Fibroblast of skin of right quadriceps (primary cell): ENCODE measurements at places on chromosomes 2 and 18.

GRCh38 chr2:46801731-46802664 lies 113.6 kb downstream of the MCFD2 start:
- no peak for DNase-seq

GRCh38 chr18:45828917-45829811 lies 3.7 kb downstream of the SIGLEC15 start:
- DNase-seq = no peak

- peak; percentile 83 for DNase-seq
Measured at GRCh38 chr2:137969418-137969765, 5.1 kb downstream of the HNMT start.

DNA sequence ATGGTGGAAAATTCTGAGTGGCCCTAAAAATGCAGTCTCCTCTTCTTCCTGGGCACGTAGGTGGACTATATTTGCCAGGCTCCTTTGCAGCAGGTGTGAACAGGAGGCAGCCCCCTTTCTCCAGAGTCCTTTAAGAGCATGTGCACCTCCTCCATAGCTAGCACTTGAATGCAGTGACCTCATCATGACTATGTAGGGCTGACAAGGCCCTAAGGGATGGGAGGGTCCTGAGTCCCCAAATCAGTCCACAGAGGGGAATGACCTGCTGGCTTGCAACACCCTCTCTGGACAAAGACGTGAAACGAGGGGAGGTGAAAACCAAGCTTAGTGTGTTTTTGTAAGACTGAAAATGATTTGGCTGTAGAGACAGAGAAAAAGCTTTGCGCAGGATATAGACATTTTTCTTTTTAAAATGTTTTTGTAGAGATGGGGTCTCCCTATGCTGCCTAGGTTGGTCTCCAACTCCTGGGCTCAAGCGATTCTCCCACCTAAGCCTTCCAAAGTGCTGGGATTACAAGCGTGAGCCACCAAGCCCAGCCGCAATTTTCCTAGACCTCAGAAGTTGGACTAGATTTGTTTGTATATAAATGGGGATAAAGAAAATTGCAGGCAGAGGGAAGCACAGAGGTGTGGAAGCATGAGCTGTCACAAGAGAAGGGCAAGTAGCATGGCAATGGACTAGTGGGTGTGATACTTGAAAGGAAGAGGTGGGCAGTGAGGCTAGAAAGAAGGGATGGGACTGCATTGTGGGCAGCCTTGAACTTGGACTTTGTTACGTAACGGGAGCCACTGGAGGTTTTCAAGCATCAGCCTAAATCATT lies 28.8 kb downstream of the LONRF2 start:
- DNase-seq = no peak

- DNase-seq = no peak
Measured at GRCh38 chr2:214104967-214105366, 305.9 kb upstream of the VWC2L start.

DNA sequence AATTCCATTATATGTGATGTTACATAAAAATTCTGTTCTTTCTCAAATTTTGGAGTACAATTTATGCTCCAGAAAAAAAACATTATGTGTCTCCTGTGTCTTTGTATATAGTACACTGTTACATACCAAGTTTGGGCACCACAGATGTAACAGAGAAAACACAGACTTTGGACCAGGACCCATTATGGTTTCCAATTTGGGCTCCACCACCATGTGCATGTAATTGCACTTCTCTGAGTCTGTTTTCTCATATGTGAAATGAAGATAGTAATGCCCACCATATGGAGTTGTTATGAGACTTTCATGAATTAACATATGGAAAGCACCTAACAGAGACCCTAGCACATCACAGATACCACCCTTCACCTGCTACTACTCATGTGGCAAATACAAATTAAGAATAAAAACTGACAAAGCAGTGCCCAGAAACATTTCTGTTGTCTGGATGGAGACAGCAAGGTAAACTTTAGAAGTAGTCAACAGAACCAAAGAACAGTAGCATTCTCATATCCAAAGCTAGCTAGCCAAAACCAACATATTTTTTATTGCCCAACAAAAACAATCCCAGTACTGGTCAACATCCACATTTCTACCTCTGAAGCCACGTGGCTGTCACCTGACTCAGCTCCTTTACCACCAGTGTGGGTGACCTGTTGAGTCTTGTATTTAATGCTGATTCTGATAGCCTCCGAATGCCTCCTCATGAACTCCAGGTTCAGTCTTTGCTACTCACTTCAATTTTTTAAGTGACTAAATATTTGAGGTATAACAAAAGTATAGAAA lies 42.9 kb downstream of the ANTXR1 start:
- no peak for DNase-seq

DNA sequence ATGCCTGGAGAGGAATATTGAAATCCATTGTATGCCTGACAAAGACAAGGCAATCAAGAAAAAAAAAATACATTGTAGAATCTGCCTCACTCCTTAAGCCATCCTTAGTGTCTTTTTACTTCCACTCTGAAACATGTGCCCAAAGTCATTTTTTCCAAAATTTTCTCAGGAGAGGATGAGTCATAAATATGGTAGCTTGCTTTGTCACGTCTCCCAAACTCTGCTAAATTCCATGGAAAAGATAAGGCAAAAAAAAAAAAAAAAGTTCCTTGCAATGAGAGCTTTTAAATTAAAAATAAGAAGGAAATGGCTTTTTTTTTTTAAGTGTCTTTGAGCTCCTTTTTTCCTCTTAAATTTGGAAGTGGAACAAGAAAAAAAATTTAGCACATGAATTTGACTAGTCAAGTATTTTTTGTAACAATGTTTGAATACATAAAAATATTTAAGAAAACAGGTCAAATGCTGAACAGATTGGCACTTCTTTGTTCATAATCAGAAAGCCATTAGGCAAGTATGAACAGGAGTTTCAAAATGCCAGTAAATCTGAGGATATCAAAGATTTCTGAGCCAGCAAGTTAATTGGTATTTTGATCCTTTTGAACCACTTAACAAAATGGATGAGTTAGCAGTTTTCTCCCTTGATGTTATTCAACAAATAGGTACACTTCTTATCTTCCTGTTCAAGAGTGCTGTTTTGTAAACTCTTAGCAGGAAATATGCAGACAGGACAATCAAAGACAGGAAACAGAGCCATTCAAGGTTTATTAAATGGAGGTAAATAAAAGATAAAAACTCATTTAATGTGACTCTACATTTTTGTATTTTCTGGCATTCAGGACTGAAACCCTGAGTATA lies 247.3 kb upstream of the SP5 start:
- peak; percentile 50 for DNase-seq

DNA sequence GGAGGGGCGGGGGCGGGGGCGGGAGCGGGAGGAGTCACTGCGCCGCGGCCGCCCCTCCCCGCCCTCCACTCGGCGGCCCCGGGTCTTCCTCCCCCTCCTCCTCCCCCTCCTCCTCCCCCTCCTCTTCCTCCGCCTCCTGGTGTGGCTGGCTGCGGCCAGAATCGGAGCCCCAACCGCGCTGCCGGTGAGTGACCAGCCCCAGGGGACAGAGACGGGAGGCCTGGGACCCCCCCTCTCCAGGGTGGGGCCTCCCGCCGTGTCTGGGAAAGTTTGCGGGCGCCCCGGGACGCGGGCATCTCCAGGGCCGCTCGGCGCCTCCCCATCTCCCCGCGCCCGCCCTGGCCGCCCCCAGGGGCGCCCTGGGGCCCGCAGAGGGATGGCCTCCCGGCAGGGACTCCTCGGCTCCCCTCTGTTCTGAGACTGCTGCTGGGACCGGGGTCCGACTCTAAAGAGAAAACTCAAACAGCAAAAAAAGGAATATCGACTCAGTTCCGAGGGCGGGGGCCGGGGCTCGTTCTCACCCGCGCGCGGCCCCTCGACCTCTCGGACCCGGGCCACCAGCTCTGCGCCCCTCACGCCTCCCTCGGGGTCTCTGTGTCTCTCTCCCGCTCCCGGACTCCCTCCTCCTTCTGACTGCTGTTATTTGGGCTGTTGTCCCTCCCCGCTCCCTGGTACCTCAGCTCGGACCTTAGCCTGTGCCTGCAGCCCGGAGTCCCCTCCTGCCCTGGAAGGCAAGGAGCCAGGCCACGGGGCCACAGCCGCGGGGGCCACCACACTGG lies at the start of gene STON1:
Gene STON1 (plus strand): TSS at position 122 of the 779 bp plus-strand sequence. CDS start 50,480 bp downstream, outside the sequence.
- peak; percentile 56 for DNase-seq
